HCT116 (cell line): ENCODE measurements at places on chromosomes 3 and 15.

DNA sequence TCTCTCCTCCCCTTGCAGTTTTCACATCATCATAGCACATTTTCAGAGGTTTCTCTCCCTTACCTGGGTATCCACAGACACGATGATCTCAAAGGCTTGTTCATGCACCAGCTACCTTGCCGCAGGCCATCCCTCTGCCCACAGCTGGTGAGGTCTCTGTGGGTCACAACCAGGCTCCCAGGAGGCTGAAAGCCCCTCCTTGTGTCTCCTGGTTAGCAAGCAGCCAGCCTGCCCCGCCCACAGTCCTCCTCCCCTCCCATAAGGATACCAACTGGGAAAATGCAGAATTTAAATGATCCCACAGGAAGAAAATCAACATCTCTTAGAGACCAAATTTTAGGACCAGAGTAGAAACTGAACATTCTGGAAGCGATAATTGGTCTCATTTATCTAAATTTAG lies 213.5 kb upstream of the PPP2R3A start:
- no peak for DNase-seq

DNA sequence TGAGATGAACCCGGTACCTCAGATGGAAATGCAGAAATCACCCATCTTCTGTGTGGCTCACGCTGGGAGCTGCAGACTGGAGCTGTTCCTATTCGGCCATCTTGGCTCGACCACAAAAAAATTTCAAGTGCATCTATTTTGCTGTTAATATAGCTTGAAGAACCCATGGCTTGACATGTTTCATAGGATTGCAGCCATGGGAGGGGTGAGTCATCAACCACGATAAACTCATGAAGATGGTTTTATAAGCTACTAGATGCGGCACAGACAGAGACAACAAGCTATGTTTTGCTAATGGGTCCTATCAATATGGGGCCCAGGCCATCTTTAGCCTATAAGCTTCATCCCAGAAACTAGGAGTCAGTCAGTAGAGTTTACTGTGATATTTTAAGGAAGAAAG lies 100.4 kb upstream of the PHLDB2 start:
- no peak for DNase-seq

DNA sequence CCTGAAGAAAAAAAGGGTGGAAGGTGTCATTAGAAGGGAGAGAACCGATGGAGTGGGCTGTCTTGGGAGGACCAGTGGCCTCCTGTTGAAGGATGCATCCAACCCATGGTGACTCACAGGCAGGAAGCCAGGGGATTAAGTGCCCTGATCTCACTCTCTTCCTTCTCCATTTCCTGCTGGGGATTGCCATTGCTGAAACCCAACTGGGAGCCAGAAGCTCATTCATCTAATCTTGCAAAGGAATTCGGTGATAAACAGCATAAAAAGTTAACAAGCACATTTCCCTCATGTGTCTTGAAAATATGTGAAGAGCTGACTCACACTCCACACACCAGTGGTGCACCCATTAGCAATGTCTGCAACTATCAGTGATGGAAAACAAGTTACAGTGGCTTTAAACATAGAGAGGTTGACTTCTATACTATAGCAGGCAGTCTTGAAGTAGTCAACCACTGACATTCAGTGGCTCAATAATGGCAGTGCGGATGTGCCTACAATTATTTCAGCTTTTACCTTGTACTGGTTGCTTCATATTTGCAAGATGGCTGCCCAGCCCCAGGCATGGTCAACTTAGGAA lies 12.8 kb upstream of the CSRNP1 start:
- no peak for DNase-seq

DNA sequence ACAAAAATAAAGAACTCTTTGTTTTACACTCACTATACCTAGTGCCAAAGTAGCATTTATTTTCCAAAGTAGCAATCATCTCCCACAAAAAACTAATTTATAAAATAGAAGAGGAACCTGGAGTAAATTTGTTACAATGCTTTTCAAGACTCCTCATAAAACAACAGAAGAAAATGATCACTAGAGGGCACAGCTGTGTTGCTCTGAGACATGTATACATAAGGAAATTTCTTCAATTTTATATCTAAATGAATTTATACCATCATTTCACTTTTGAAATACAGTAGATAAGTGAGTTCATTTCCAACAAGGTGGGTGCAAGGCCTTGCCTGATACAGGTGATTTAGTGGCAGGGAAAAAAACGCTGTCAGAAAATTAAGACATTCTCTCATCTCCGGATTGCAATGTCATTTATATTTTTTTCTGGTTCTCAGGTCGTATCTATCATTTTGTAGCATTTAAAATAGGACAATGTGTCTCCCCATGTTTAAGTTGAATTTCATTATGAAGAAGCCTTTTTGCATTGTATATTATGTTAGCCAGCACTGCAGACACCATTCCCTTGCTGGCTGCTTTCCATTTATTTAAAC lies 25.3 kb upstream of the ARHGEF26 start:
- DNase-seq: peak; percentile 12

GRCh38 chr15:43544266-43544665 lies 26.9 kb downstream of the MAP1A start:
- DNase-seq: no peak

DNA sequence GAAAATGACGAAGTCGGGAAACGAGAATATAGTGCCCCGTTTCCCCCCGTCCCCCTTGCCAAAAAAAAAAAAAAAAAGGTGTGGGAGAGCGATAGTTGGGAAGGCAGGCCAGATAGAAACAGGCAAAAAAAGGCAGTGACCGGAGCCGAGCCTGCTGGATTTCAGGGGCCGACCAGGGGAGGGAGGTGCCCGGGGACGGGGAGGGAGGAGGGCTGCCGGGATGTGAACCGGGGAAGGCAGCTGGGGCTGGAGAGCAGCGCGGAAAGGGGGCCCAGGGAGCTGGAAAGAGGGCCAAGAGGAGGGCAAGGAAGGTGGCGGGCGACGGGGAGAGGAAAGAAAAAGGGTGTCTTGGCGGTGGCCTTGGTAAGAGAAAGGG lies 837 bp downstream of the LRRN1 start:
- no peak for DNase-seq

DNA sequence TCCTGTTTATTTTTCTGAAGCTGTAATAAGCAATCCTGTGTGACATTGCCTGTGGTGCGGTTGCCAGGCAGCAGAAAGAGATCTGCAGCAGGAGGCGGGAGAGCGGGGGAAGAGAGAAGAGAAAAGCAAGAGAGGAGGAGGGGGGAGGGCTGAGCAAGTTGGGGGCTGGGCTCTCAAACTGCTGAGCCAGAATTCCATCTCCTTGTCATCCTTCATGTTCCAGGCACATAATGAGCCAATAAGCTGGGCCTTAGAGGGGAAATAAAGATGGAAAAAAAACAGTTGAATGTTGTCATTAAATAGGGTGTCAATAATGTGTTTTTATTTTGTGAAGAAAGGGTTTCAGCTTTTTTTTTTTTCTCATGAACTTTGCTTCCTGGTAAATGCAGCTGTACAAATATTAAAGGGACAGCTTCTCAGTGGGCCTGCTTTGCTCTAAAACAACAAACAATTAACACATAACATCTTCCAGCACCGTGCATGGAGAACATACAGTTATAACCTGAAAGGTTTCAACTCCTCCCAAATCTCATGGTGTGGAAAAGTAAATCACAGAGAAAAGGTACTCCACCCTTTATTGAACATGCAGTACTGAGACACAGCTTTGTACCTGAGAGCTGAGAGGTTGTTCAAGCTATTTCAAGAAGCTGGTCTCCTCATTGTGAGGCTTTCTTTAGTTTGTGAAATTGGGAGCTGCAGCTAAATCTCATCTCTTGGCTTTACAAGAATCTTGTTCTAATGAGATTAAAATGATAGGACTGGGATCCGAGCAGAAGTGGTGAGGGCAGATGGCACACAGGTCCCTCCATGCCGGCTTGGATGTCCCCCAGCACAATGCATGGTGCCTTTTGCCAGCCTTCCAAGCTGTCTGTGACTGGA lies 451.1 kb upstream of the KCNMB2 start:
- DNase-seq: no peak

GRCh38 chr15:101064795-101065569 lies 145.8 kb downstream of the LRRK1 start:
- no peak for DNase-seq

DNA sequence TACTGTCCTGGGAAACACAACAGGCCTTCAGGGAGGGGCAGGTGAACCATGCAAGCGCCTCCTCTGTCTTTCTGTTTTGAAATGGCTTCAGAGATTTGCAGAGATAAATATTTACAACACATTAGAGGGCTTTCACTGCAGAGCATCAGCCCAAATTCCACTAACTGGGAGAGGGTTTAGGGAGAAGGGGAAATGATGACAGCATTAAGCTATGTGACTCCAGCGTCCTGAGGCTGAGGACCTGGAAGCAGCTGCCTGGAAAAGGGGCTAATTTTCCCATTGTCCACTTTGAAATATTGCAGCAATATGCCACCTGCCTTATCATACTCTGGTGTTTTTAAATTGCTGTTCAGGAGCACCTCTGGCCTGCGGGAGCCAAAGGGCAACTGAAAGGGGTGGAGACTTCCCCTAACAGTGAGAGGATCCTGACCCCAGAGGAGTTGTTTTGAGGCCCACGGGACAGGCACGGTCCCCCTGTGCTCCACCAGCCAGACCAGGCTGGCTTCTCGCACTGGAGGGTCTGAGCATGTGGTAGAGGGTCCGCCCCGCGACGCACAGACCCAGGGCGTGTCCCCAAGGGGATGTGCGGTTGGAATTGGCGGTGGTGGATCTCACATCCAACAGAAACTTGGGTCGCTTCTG lies 110.6 kb downstream of the XXYLT1 start:
- DNase-seq: no peak

DNA sequence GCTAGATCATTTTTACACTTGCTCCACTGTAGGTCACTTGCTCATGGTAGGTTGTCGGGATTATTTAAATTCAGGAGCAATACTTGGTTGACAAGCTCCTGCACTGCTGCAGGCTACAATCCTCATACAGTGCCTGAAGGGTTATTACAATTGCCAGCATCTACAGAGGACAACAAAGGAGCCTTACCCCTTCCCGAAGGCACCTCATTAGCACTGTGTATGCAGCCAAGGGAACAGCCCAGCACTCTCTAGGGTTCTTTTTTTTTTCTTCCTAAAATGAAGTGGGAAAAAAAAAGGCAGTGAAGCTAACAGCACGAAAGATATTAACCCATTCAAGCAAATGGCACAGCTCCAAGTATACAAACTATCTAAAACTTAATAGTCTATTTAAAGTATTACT lies 142.7 kb downstream of the ULK4 start:
- DNase-seq: no peak

DNA sequence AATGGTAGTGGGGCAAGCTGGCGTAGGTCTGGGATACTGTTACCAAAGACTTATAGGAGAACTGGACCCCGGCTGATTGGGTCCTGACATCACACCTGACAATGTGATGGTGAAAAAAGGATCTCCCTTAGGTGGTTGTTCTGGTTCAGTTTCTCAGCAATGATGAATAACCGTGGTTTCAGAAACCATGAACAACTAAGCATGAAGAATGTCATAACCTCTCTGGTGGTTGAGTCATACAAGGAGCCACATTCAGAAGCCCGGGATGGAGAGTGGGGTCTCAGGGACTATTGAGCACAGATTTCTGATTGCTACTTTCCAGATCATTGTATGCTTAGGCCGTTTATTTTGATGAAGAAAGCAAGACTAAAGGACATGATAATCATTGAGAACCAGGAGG lies 17.4 kb downstream of the GPR160 start:
- no peak for DNase-seq

DNA sequence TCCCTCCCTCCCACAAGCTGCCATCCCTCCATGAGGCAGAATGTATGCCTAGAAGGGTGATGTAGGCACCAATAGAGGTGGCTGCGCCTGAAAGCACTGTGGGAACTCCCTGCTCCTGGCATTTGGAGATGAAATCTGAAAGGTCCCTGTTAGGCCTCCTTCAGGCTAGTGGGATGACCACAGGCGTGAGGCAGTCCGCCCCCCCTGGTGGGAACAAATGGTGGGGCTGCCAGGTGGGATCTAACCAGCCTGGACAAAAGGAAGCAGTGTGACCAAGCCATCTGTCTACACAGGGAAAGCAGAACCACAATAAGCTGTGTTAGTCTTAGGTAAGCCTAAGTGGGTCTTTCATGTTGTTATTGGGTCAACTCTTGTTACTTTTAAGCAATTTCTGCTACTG lies 25.3 kb downstream of the IL5RA start:
- DNase-seq: no peak

DNA sequence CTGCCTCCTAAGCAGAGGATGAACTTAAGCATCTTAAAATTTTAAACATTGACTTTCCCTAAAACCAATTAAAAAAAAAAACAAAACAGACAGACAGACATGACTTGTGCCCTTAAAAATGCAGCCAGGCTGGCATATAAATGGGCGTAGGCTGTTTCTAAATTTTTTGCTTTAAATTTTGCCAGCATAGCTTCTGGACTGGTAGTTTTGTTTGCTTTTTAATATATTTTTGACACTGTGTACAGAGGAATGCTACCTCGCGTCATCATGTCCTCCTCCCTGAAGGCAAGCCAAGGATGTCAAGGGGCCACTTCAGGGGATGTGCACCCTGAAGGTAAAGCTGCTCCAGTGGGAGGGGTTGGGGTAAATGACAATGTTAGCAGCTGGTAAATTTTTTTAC lies 134.8 kb downstream of the PGPEP1L start:
- no peak for DNase-seq

DNA sequence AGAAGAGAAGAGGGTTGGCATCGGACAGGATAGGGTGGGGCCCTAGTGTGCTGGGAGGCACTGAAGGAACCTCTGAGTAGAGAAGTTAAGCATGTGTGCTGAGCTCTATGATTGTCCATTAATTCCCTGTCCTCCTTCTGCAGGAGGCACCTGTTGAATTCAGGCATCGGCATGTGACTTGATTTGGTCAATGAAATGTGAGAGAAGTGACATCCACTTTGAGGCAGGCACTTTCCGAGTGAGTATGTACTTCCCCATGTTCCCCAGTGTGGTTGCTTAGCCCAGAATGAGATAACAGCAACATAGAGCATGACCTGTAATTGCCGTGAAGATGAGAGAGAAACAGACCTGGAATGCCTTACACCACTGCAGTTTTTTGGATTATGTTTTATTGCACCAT lies 224.8 kb downstream of the RPLP1 start:
- DNase-seq: no peak

DNA sequence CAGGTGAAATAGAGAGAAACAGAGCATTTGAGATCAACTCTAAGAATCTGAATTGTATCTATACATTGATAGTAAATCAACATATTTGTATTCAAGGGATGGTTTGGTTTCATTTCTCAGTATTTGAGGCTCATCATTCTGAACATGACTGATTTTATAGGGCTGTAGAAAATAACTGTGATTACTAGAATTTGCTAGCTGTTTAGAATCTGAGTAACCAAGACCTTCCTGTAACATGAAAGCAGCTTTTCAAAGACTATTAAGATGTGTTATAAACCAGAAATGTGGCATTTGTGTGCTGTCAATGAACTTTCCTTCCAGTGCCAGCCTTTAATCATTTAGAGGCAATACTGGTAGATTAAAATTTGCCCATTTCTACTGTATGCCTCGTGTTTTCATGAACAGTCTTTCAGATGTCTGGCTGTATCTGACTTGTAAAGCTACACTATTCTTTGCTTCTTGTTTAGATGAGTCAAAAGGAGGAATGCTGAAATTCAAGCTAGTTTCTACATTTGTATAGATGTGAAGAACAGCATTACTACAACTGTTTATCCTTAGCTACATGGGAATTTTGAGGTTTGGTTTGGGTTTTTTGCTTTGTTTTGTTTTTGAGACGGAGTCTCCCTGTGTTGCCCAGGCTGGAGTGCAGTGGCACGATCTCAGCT lies 137.3 kb upstream of the BHLHE40 start:
- DNase-seq: no peak
